ENCODE measurements at places on chromosomes 7 and 10.
A peak's percentile ranks its signal among the peaks of the same experiment; 100 is the strongest.

- no peak for DNase-seq
Observed at GRCh38 chr7:138768241-138768640, 29.6 kb upstream of the TMEM213 start.

DNA sequence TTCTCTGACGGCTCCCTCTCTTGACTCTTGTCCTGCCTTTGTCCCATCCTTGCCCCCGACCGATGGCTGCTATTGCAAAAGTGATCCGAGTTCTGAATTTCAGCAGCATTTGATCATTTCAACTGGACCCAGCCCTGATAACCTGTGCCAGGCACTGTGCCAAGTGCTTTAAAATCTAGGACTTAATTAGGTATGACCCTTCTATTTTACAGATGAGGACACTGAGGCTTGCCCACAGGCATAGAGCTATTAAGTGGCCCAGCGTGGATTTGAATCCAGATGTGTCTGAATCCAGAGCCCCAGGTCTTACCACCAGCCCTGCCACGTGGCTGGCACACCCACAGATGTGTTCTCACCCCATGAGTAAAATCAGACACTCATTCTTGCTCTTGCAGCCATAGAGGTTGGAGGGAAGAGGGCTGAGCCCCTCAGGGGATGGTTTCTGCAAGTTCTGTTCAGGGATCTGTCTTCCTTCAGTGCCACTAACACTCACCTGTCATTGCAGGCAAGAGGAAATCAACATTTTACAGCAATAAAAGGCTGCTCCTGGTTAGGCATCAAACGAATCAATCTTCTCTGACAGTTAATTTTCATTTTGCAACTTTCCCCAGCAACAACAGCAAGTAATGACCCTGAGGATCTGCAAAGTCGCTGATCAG lies 101.2 kb downstream of the GRID1 start:
- DNase-seq = peak; percentile 26

DNA sequence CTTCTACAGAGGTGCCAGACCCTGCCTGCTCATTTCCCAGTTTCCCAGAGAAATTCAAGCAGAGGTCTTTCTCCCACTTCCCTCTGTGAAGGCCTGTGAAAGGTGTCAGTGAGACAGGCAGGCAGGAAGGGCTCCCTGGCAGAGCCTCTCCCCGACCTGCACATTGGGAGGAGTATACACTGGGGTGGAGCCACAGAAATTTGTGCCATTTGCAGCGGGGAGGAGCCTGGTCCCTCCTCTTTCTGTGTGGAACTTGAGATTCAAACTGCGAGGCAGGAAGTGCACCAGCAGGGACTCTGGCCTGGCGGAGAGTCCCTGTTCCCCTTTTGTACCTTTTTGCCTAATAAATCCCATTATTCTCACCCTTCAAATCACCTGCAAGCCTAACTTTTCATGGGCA lies 54.6 kb upstream of the OPN4 start:
- DNase-seq = peak; percentile 26

GRCh38 chr10:91887272-91888076 lies 21.8 kb downstream of the FGFBP3 start:
- DNase-seq = peak; percentile 18

DNA sequence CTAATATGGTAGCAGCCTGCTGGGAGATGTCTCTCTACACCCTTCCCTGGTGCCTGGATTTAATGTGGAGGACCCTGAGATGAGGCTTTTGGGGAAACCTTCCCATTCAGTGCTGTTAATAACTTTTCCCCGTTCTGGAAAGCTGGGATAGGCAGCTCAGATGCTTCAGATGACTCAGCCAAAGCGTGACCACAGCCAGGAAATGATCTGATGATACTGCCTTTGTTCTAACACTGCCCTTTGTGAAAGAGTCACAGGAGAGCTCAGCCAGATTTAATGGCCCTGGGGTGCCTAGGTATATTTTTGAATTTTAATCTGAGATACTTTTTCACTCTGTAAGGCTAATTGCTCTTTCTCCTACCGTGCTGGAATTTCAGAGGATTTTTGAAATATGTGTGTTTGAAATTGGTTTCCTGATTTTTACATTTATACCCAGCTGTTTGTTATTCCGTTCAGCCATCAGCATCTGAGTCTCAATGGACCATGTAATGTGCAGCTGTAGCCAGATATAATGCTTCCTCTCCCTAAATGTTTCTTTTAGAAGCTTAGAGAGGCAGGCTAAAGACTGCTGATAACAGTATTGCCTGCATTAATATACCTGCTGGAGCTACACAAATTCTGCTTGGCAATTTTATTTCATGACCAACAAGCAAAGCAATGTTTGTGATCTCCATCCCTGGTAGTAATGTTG lies 17.8 kb downstream of the CELF2 start:
- DNase-seq = no peak

- no peak for DNase-seq
Observed at GRCh38 chr10:129035052-129035827, 431.8 kb upstream of the MGMT start.

DNA sequence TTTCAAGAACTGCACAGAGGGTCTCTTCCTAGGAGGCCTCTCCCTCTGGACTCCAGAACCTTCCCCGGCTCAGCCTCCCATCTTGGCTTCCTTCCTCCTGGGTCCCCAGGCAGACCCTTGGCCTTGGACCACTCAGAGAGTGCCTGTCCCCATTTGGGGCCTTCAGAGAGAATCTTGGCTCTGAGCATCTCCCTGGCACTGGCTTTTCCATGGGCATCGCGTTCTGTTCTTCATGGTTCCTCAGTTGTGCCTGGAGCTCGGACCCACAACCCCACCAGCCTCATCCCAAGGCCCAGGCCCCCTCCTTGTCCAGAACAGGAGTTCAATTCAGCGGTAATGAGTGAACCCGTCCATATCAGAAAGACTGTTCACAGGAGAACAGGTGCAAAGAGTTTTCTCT lies 73.4 kb downstream of the VIPR2 start:
- no peak for DNase-seq

DNA sequence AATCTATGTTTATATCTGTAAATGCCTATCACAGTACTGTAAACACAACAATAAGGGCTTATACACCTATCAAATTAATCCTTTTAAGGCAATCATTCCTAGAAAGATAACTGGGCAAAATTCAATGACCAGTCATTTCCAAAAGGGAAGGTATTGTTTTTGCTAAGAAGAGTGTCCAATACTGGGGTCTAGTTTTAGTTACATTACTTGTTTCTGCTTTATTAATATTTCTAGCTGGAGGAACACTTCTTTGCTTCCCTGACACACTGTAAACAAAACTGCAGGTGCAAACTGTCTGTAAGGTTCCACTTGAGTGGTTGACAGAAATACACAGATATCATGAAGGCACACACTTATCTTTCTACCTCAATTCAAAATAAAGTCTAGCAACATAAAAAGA lies 84.2 kb upstream of the FAM133B start:
- DNase-seq = no peak

GRCh38 chr7:153457746-153458145 lies 594.5 kb upstream of the DPP6 start:
- DNase-seq = peak; percentile 82

DNA sequence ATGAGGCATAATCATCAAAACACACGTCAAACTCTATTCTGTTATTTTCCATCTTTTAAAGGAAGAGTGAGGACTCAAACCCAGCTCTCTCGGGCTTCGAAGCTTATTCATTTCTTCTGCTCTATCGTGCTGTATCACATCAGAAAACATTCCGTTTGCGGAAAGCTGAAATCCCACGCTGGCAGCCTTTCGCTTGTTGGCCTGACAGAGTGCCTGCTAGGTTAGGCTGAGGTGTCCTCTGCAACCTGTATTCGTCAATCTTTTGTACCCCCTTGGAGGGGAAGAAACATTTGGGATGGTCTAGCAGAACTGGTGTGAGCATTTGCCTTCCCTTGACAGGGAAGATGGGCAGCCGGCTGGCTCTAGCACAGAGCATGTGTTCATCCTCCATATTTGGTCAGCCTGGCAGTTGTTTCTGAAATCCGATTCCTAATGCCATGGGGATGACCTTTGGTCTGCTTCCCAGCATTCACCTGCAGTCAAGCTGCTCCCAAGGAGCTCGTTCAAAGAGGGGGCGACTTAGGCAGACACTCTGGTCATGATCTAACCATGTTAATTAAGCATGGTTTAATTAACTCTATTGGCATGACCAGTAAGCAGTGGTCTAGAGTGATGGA lies 55.2 kb downstream of the TACC2 start:
- DNase-seq = no peak

GRCh38 chr7:113267271-113267670 lies 148.9 kb upstream of the SMIM30 start:
- DNase-seq = no peak

- DNase-seq = no peak
Observed at GRCh38 chr10:97861097-97861750, 11.6 kb downstream of the GOLGA7B start.

DNA sequence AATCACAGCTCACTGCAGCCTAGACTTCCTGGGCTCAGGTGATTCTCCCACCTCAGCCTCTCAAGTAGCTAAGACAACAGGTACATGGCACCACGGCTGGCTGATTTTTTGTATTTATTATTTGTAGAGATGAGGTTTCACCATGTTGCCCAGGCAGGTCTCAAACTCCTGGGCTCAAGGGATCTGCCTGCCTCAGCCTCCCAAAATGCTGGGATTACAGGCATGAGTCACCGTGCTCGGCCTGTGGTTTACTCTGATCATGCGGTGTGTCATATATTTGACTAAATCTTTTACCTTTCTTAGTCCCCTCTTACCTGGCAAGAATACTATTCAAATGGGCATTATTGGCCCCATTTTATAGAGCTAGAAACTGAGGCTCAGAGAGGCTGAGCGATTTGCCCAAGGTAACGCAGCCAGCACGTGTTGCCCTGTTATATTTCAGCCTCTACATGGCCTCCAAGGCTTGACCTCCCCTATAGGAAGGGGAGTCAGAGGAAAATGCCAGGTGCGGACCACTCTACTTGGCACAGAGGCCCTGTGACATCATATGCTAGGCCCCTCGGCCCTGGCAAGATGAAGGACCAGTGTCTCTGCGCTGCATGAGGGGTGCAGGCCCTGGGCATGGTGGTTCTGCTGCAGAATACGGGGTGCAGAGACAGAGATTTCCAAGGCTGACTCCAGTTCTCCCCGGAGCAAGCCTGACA lies 8.2 kb downstream of the ZCCHC24 start:
- no peak for DNase-seq

- DNase-seq = no peak
Observed at GRCh38 chr10:71036297-71036966, 148.1 kb upstream of the PCBD1 start.

GRCh38 chr10:45437587-45438465 lies 63.8 kb downstream of the ALOX5 start:
- DNase-seq = no peak

DNA sequence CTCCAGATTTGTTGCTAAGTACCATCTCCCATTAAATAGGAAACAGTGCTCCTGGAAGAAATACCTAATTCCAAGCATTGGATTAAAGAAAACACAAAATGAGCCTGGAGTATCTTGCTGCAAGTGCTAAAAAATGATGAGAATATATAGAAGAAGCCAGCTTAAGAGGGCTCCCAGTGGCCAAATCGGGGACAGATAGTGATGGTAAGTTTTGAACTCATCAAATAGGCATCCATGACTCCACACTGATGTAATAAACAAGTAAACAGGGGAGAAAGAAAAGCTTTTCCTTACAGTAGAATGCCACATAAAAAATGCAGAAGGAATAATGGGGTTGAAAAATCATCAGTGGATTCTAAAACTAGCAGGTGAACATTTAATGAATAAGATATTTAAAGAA lies 72.4 kb downstream of the CTTNBP2 start:
- no peak for DNase-seq

GRCh38 chr10:133358162-133358924 lies 524 bp upstream of the FUOM start:
- DNase-seq = no peak
